ENCODE measurements at places on chromosomes 2 and 18.

DNA sequence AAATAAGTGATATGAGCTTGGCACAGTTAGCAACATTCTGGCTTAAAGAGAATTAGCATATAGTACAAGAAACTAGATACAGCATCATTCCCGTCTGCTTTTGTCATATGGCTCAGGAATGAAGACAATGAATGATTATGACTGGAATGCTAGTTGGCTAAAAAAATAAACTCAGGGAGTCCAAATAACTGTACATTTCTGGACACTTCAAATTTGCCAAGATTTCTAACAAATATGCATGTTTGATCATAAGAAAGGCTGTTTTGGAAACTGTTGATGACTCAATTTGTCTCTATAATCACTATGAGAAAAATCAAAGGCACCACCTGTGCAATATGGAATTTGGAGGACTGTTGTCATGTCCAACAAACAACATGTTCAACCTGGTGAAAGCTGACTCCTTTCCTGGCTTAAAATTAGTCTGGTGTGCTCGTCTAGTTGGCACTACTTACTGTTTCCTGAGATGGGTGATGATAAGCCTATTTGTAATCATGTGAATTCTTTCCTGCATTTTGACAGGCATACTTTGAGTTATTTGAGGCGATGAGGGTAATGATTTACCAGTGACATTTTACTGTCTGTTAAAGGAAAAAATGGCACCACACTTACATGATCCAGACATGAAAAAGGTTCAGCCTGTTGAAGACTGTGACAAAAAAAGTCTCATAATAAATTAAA lies 133.9 kb upstream of the CDH20 start:
- no peak for DNase-seq

GRCh38 chr2:28981016-28981441 lies at the start of gene TOGARAM2:
Gene TOGARAM2 (plus strand): TSS chr2:28981298. CDS start chr2:28994835, 13,537 bp downstream.
- no peak for DNase-seq

- no peak for DNase-seq
These were observed 107.7 kb upstream of the ATP8B1 start for GRCh38 chr18:57910817-57911216.

- no peak for DNase-seq
These were observed 136.1 kb downstream of the SH3BP4 start for GRCh38 chr2:235087832-235088495.

GRCh38 chr2:84797271-84797670 lies 83.6 kb downstream of the TRABD2A start:
- no peak for DNase-seq

GRCh38 chr2:62140426-62141141 lies 55.3 kb upstream of the B3GNT2 start:
- no peak for DNase-seq

GRCh38 chr2:199495147-199495546 lies 37.4 kb upstream of the SATB2 start:
- DNase-seq: no peak

DNA sequence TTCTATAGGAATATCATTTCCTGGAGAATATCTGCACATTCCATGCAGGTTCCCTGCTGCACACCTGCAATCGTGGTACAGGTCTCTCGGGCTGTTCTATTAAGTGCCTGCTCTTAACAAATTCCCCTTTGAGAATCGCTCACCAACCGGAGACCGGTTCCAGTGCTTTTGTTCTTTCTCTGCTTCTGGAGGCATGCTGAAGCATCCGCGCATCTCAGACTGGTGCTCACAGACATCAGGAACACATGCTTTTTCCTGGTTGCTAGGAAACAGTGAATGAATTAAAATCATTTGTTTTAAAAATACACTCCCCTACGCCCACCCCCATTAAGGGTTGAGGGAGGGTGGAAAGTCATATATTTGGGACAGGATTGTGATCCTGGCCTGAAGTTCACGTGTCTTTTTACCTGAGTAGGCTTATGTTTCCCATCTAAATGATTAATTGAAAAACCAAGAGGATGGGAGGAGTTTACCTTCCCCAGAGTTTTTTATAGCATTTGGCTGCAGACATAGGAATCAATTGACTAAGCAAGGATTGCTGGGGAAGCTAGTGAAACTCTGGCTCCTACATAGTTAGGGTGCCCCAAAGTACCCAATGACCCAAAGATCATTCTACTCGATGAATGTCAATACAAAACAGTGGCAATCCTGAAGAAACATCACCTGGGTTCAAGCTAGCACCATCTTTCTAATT lies at the start of gene C2orf80:
Gene C2orf80 (minus strand): TSS at position 221 of the 694 bp plus-strand sequence. CDS start 3,044 bp downstream, outside the sequence.
- DNase-seq: no peak

- no peak for DNase-seq
These were observed 124.9 kb downstream of the PRELID3A start for GRCh38 chr18:12532661-12533060.

DNA sequence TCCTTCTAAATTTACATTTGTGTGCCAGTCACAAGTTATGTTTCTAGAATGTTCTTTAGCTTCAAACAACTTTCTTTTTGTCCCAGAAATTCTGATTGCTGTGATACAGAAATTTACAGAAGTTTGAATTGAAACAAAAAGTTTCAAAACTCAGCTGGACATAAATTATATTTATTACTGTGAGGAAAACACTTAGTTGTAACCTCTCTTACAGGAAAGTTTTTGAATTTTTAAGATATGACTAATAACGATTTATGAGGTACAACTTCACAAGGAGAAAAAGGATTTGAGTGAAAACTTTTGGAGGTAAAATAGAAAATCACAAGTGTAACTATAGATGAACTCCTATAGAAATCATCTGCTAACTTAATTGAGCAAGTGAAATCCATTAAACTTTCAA lies 205.3 kb downstream of the TMEM247 start:
- DNase-seq: no peak

DNA sequence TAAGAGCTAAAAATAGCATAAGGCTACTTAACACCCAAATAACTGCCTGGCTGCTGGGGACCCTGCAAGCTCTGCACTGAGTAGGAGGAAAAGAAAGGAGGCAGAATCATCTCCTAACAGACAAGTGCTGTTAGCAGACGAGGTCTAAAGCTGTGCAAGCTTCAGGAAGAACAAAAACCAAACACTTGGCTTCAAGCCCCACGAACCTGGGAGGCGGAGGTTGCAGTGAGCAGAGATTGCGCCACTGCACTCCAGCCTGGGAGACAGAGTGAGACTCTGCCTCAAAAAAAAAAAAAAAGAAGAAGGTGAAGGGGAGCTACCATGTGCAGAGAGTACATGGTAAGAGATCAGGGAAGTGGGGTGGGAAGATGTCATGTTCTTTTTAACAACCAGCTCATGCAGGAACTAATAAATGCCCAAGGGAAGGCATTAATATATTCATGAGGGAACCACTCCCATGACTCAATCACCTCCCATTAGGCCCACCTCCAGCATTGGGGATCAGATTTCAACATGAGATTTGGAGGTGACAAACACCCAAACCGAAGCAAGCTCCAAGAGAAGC lies 28.8 kb upstream of the INO80C start:
- DNase-seq: no peak
